Pancreas (tissue), 10 donors: ENCODE measurements at places on chromosomes 6 and 20.

DNA sequence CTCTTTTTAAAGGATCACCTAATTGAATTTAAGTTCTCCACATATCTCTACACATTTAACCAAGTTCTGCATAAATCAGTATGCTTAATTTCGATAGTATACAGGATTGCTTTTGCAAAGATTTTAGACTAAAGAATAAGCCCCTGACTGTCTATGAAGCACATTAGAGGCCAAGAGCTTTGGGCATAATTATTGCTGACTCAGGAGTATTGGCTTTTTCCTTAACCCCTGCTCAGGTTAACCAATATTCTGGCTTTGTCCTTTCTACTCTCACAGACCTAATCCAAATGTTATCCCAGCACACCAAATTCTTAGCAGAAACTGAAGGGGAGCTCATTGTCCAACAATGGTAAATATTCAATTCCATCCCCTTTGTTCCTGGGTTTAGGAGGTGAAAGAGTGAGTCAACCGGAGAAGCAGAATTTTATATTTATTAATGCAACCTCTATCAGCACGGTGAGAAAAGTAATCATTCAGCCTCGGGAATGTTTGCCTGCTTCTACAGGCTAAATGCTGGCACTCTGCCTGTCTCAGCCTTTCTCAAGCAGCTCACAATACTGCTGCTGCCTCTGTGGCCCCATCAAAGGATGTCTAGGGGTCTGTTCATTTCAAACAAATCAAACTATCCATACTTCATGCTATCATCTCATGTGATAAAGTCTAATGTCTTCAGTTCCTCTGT is 125.0 kb downstream of the SIM1 start:
- no peaks in the 10 kb centered on the region for H3K4me1 ChIP-seq
- DNase-seq = no peak
- H3K27ac ChIP-seq = no peak overlapping the region
- H3K27me3 ChIP-seq = no peaks in the 10 kb centered on the region
- H3K36me3 ChIP-seq = no peaks in the 10 kb centered on the region

DNA sequence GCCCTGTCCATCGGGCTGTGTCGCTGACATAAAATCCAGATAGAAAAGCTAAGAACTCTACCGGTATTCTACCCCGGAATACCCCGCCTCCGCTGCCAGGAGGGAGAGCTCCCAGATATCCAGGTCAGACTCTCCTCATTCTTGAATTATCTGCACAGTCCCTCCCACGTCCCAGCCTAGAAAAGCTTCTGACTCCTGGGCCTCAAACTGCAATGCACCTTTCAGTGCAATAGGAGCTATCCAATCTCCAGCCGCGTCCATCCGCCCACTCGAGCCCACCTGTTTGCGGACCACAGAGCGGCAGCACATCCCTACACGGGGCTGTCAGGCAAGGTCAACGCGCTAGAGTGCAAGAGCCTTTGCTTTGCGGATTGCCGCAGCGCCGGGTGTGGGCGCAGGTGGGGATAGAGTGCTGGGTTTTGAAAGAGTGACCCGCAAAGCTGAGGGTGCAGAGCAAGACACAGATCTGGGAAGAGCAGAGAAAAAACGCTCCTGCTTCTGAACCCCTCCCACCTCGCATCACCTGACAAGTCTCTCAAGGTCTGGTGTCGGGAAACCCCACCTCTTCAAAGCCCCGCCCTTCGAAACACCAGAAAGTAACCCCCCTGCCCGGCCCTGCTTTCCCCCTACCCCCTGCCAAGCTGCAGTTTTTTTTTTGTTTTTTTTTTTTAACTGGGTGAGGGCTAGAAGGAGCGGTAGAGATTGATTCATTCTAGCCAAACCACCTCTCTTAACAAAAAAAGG is 1.3 kb downstream of the TAPBP start:
- no peaks in the 10 kb centered on the region for H3K36me3 ChIP-seq
- peak overlapping the region; percentile 80 for H3K27ac ChIP-seq
- peak overlapping the region; percentile 82 for H3K4me3 ChIP-seq
- H3K27me3 ChIP-seq = no peaks in the 10 kb centered on the region
- peak; percentile 80 for DNase-seq

GRCh38 chr6:71908162-71908765 is 21.9 kb downstream of the RIMS1 start:
- H3K27me3 ChIP-seq = no peaks in the 10 kb centered on the region
- H3K36me3 ChIP-seq = no peaks in the 10 kb centered on the region
- H3K4me3 ChIP-seq = no peak overlapping the region

DNA sequence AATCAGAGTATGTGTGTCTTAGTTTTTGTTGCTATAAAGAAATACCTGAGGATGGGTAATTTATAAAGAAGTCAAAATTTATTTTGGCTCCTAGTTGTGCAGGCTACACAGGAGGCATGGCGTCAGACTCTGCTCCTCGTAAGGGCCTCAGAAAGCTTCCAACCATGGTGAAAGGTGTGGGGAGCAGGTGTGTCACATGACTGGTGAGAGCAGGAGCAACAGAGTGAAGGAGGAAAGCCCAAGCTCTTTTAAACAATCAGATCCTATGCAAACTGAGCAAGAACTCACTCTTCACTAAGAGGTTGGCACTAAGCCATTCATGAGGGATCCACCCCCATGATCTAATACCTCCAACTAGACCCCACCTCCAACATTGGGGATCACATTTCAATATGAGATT is 1524.3 kb downstream of the HACE1 start:
- no peak overlapping the region for H3K4me3 ChIP-seq
- H3K27ac ChIP-seq = no peak overlapping the region
- DNase-seq = no peak
- no peaks in the 10 kb centered on the region for H3K4me1 ChIP-seq
- H3K36me3 ChIP-seq = no peaks in the 10 kb centered on the region

DNA sequence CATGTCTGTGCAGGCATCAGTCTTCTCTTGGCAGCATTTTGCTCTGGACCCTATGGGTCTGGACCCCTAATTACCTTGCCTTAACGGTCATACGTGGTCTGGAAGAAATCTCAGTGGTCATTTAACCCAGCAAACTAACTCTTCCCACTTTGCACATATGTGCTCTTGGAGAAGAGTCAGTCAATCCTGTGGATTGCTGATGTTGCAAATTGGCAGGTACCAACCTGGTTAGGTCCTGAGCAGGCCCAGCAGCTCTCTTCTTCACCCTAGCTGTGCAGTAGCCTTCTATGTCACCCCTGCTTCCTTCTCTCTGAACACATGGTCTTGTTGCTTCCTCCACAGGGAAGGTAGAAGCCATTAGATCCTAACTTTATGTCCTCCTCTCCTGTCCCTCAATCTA is 1.6 kb downstream of the CEP43 start:
- H3K27me3 ChIP-seq = no peaks in the 10 kb centered on the region
- H3K4me1 ChIP-seq = peaks cover 7% of the 10 kb centered on the region
- no peak for DNase-seq
- no peaks in the 10 kb centered on the region for H3K36me3 ChIP-seq
- H3K27ac ChIP-seq = no peak overlapping the region
- no peak overlapping the region for H3K4me3 ChIP-seq

GRCh38 chr6:27867945-27868300 is 44.3 kb downstream of the OR2B2 start:
- no peaks in the 10 kb centered on the region for H3K36me3 ChIP-seq
- no peak overlapping the region for H3K4me3 ChIP-seq
- H3K27ac ChIP-seq = no peak overlapping the region
- no peak for DNase-seq

DNA sequence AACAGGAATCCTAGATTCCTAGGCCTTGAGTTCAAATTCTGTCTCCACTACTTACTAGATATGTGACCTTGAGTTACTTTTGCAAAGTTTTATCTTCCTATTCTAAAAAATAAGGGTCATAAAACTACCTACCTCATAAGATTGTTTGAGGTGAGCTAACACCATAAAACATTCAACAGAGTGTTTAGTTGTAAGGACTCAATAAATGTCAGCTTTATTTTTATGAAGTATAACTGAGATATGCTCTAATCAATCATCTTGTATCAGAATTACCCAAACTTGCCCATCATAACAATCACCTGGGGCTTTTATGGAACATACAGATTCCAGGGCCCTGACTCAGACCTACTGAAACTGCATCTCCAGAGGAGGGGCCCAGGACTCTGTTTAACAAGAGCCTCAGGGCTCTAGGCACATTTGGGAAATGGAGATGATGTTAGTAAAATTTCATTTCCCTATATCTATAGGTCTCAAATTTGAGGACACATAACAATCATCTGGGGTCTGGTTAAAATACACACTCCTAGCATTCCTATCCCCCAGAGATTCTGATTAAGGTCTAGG is 35.5 kb upstream of the MRAP2 start:
- DNase-seq = no peak
- no peaks in the 10 kb centered on the region for H3K4me1 ChIP-seq
- no peaks in the 10 kb centered on the region for H3K36me3 ChIP-seq
- H3K27me3 ChIP-seq = no peaks in the 10 kb centered on the region
- no peak overlapping the region for H3K4me3 ChIP-seq

DNA sequence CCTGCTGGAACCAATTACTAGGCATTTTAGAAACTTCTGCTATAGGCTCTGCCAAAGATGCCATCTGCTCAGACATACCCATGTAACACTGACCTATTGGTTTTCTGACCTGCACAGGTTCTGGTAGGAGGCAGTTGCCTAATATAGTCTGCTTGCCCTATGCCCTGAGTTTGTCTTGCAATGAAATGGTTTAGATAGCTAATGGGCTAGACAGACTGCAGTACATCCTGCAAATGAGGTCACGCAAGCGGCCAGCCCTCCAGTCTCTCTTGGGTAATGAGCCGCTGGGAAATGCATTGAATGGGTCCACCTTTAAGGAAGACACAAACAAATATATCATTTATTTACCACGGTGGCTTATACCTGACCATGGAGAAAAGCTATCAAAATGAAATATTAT is 90.6 kb upstream of the B3GAT2 start:
- no peaks in the 10 kb centered on the region for H3K27me3 ChIP-seq
- no peak for DNase-seq
- no peak overlapping the region for H3K4me3 ChIP-seq
- H3K27ac ChIP-seq = no peak overlapping the region

DNA sequence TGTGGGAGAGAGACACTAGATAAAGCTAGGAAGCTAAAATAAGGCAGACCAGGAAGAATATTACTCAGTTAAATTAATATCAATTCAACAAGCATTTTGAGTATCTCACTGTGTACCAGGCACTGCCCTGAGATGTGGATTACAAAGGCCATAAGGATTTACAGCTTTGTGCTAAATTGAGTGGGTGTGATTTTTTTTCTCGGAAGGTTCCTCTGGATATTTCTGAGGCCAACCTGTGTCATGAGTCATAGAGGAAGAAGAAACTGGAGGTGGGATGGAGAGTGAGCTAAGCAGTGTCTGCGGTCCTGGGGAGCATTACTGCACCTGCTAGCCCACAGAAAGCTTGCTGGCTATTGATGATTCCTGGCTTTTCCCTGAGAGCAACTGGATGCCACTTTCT is 135.2 kb downstream of the RFPL4B start:
- no peak overlapping the region for H3K4me3 ChIP-seq
- H3K36me3 ChIP-seq = no peaks in the 10 kb centered on the region
- H3K27me3 ChIP-seq = no peaks in the 10 kb centered on the region

DNA sequence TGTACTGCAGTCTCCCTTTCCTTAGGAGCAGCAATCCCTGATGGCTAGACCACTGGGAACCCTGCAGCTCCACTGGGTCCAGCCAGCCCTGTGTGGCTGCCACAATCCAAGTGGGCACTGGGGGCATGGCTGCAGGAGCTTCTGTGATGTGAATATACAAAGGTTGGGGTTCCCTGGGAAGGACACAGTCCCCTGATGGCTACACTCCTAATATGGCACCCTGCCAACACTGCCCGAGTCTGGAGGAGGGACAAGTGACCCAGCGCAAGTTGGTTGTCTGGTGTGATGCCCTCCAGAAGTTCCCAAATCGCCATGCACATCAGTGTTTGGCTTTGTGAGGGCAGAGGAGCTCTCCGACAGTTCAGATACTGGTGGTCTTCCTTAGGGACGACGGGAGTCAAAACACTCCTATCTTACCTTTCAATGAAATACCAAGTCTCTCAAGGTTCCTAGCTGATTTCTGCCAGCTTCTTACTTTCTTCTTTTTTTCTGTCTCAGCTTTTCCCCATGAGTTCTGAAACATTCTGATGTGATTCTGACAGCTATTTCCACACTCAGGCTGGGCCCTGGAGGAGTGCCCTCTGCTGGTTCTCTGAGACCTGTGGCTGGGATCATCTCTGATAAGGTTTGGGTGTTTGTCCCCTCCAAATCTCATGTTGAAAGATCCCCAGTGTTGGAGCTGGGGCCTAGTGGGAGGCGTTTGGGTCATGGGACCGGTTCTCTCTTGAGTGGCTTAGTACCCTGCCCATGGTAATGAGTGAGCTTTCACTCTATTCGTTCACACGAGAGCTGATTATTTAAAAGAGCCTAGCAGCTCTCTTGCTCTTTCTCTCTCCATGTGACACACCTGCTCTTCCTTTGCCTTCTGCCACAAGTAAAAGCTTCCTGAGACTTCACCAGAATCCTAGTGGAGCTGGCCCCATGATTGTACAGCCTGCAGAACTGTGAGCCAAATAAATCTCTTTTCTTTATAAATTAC is 15.5 kb upstream of the ZFP57 start:
- H3K36me3 ChIP-seq = no peaks in the 10 kb centered on the region
- H3K4me1 ChIP-seq = no peaks in the 10 kb centered on the region
- H3K27me3 ChIP-seq = no peaks in the 10 kb centered on the region
- no peak overlapping the region for H3K27ac ChIP-seq
- no peak overlapping the region for H3K4me3 ChIP-seq

DNA sequence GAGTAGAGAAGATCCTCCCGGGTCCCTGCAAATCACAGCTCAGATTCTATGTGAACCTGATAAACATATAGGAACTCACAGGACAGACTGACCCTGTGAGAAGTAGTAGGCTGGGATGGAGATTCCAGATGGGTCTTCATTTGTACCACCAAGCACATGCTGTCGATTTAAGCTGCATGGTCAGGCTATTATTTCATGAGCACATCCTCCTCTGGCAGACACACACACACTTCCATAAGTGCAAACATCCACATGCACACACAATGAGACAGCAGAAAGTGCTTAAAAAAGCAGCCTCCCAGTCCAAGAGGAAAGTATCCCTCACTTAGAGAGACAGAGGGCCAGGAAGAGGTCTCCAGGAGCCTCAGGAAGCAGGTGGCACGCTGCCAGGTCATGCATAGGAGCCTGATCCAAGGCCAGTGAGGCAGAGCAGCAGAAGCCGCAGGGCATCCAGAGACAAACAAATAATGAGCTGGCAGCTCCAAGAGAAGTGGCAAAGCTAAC is 131.8 kb downstream of the UNC5CL start:
- peak; percentile 28 for DNase-seq
- no peaks in the 10 kb centered on the region for H3K27me3 ChIP-seq
- peaks cover 7% of the 10 kb centered on the region for H3K4me1 ChIP-seq
- H3K27ac ChIP-seq = no peak overlapping the region

GRCh38 chr6:157597461-157598312 is 216.7 kb downstream of the ZDHHC14 start:
- H3K27ac ChIP-seq = peak overlapping the region; percentile 23
- no peaks in the 10 kb centered on the region for H3K36me3 ChIP-seq
- no peak overlapping the region for H3K4me3 ChIP-seq
- peak; percentile 45 for DNase-seq
